ENCODE measurements at places on chromosomes 5 and 9.

- no peak for DNase-seq
Measured at GRCh38 chr5:34597034-34598027, 58.8 kb upstream of the RAI14 start.

- no peak for DNase-seq
Measured at GRCh38 chr5:180704362-180704761, 35.5 kb downstream of the OR2Y1 start.

GRCh38 chr5:172939611-172940267 lies 19.5 kb upstream of the RPL26L1 start:
- DNase-seq = no peak

GRCh38 chr5:94976853-94977252 lies 308.0 kb downstream of the MCTP1 start:
- no peak for DNase-seq

- no peak for DNase-seq
Measured at GRCh38 chr5:66472010-66472409, 124.2 kb upstream of the MAST4 start.

- no peak for DNase-seq
Measured at GRCh38 chr5:128318691-128319090, 219.4 kb downstream of the FBN2 start.

DNA sequence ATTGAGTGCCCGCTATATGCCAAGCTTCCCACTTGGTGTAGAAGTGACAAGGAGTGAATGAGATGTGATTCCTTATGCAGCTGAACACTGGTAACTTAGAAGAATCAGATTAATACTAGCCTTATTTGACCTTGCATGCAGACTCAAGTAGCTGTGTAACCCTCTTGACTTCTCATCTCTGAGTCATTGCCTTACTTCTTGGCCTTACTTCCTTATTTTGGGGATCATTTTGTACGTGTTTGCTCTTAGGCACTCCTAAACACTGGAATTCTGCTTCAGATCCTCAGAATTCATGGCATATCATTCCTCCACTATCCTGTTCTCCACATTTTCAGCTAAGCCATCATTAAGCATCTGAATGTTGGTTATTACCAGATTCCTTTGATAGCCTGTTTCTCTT lies 948.9 kb upstream of the ARRDC3 start:
- no peak for DNase-seq

- DNase-seq = no peak
Measured at GRCh38 chr5:135483254-135483653, 31.1 kb upstream of the TIFAB start.

DNA sequence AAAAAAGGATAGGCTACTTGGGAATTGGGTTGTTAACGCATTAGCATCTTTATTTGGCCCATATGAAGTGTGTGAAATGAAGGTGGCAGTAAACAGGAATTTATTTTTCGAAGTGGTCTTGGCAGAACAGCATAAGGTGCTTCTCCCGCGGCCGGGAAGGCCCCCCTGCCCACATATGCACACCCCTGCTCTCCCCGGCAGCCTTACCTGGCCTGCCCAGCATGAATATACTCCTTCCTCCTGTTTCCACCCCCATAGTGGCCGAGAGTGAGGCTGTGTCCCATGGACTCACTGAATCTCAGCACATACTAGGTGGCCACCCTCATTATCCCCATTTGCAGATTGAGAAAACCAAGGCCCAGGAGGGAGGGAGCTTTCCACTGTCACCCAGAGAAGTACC lies 54.0 kb upstream of the OLFM1 start:
- no peak for DNase-seq

DNA sequence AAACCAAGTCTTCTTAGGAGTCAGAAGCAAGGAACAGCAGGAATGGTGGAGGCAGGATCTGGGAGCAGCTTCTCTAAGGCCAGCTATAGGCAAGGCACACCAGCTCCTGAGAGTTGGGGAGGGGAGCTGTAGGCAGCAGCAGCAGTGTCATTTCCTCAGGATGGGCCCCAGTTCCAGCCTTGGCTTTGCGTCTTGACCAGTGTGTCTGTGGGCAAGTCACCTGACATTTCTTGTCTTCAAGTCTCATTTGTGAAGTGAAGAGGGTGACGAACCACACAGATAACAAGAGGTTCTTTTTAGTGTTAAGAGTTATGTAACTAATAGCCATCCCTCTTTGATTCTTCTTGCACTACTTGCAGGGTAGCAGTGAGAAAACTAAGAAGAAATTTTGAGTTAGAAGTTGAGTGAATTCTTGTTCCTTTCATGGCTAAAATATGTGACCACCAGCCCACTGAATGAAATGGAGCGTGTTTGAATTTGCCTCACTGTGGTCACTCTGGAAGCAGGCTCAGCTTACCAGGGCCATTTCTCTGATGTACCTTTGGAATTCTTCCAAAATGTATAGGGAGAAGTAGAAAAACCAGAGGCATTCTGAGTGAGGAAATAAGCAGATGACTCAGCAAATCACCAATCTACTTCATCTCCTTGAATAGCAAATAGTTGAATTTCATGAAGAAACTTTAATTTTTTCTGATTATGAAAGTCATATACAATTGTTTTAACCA lies 42.4 kb downstream of the RHOBTB3 start:
- DNase-seq = no peak

DNA sequence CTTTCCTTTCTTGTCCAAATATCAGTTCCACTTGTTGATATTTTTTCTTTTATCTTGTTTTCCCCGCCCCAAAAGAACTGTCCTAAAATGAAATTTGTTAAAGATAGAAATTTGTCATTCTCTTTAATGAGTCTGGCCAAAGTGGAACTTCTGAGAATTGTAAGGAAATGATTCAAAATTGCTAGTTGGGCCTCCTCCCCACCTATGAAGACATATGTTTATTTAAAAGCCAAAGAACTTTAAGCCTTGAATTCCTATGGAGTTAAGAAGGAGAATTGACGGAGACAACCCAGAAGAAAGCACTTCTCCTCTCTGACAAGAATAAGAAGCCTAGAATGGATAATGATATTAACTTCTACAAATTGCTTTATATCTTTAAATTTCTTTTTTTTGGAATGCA lies 59.1 kb upstream of the ALDH1A1 start:
- DNase-seq = no peak

DNA sequence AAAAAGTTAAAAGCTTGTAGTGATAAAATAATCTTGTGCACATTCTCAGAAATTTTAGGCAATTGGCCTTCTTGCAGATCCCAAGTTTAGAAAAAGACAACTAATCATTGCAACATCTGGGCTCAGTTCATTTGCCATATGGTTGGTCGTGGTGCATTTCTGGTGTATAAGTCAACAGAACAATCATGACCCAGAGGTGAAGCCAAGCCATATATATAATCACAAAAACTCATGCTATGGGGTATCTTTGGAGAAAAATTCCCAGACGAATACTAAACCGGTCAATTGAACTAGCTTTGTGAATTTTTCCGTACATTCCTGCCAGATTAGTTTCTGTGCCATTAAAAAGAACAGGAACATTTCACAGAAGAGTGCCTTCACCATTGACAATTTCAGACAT lies 50.3 kb downstream of the FYB1 start:
- no peak for DNase-seq

GRCh38 chr9:84575705-84576104 lies 93.8 kb upstream of the NTRK2 start:
- DNase-seq = no peak

- DNase-seq = no peak
Measured at GRCh38 chr9:127305838-127306226, 41.3 kb downstream of the GARNL3 start.

Data from activated CD8-positive, alpha-beta memory T cell treated with anti-CD3 and anti-CD28 coated beads for 1 hour (primary cell).